Umbilical cord (tissue), 2 donors: ENCODE measurements at places on chromosomes 1 and 21.

DNA sequence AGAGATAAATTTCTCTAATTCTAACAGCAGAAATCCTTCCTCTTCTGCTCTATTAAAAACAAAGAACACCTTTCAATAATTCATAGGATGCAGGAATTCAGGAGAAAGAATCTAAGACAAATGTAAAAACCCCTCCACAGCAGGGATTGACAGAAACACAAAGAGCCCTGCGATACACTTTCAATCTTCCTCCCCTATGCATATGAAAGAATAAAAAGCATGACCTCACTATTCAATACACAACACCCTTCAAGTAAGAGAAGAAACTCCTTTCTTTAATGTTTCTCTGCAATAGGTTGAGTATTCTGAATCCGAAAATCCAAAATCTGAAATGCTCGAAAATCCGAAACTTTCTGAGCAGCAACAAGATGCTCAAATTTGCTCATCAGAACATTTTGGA, 17.1 kb downstream of the SRSF4 start:
- no peak for DNase-seq

GRCh38 chr1:226533220-226533619, 15.3 kb upstream of the STUM start:
- no peak for DNase-seq

GRCh38 chr1:184362876-184363275, 24.0 kb upstream of the C1orf21 start:
- DNase-seq: peak; percentile 11

- DNase-seq: peak; percentile 26
Measured at GRCh38 chr1:223628233-223629125, 37.0 kb downstream of the CAPN8 start.

GRCh38 chr1:157197906-157198435, 59.8 kb upstream of the ETV3 start:
- no peak for DNase-seq

- DNase-seq: no peak
Measured at GRCh38 chr1:2014741-2015735, 4.1 kb upstream of the GABRD start.

- no peak for DNase-seq
Measured at GRCh38 chr1:164702216-164702615, 143.2 kb downstream of the PBX1 start.

DNA sequence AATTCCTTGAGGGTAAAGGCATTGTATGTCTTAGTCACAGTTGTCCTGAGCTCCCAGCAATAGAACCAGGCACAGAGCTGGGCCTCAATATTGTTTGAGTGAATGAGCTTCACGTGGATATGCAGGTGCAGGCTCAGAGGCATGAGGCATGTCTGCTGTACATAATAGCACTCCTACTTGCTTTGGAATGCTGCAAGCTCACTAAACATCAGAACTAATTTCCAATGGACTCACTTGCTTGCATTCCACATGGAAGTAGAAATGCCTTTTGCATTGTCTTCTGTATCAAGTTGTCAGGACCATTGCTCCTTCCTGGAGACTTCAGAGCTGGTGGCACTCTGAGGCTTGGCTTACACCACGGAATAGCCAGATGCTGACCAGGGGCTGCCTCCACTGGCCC, 37.1 kb downstream of the INAVA start:
- DNase-seq: no peak

DNA sequence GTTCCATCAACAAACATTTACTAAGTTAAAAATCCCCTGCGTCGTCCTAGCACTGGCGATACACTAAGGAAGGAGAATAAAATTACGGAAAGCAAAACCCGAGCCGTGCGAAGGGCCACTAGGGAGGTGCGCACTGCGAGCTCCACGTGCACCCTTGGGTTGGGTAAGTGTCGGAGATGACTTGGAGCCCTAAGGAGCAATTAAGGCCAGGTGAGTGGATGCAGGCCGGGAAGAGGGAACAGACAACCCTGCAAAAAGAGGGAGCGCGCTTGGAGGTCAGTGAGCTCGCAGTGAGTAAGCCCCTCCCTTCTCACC, 704 bp downstream of the WDR4 start:
- DNase-seq: no peak

- no peak for DNase-seq
Measured at GRCh38 chr1:4256351-4256750, 356.3 kb upstream of the C1orf174 start.

DNA sequence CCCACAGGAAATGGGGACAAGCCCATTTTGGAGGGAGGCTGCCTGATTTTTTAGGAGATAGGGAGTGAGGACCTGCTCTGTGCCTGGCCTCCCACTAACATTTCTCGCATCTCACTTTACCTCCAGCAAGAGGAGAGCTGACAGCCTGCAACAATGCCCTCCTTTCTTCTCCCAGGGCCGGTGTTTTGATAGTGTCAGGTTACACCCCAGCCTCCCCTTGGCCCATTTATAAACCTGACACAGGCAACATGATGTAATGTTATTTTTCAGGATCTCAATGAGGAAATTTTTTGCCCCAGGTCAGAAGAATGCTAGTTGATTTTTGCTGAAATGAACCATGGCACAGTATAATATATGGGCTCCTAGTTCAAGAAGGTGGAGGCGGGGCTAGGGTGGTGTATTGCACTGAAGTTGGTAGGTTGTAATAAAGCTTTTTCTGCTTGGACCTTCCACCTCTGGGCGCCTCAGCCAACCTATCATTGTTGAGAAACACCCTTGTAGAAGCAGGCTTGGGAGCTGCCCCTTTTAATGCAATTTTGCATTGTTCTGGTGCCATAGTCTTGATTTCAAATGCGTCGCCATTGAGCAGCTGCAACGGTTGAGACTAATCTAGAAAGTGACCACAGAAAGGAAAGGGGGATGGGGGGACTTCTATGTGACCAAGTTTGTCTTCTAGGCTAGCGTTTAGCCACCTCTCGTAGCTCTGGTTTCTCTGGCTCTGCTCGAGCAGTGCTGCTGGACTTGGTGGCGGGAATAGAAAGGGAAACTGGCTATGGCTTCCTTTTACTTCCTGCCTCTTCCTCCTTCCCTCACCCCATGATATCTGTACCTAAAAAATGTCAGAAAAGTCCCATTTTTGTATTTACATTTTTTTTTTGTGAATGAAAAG, 53.0 kb downstream of the PBX1 start:
- peak; percentile 84 for DNase-seq

- peak; percentile 99 for DNase-seq
Measured at GRCh38 chr1:109620841-109621286, 1.2 kb downstream of the AMPD2 start.

GRCh38 chr1:52602856-52603600, 857 bp downstream of the GPX7 start:
- peak; percentile 43 for DNase-seq

DNA sequence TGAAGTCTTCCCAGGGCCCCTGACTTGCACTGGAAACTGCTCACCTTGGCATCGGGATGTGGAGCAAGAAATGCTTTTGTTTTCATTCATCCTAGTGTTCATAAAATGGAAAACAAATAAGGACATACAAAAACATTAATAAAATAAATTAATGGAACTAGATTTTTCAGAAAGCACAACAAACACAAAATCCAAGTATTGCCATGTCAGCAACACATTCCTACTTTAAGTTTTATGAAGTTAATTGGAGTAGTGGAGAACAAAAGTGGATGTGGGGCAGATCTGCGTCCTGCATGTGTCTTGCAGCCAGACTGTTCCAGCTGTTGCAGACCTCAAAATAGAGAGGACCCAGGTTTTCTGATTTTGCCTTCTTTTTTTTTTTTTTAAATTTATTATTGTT, 32.9 kb downstream of the PRMT2 start:
- no peak for DNase-seq

DNA sequence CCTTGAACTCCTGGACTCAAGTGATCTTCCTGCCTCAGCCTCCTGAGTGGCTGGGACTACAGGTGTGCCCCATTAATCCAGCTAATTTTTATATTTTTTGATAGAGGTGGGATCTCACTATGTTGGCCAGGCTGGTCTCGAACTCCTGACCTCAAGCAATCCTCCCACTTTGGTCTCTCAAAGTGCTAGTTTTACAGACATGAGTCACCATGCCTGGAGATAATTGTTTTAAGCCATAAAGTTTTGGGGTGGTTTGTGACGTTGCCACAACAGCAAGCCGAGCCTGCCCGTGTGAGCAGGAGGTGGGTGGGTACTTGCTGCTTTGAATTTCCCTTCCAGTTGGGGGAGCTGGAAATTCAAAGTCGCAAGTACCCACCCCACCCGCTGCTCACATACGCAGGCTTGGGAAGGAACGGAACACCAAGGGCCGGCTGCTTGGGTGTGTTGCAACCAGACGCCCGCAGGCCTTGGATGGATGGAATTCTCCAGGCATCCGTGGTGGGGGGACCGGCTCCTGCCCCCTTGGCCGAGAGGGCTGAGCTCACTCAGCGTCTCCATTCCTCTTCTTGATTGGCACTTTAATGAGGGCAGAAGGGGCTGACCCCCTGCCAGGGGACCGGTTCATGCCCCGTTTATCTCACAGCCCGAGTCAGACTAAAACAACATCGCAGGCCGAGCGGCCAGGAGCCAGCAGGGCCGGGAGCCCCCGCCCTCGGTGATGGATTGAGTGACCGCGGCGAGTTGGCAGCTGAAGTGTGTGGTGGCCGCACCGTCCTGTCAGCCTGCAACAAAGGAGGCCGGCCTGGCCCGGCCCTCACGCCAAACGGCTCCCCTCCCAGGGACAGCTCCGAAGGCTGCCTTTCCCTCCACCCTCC, 78.1 kb downstream of the DHRS3 start:
- DNase-seq: peak; percentile 90

DNA sequence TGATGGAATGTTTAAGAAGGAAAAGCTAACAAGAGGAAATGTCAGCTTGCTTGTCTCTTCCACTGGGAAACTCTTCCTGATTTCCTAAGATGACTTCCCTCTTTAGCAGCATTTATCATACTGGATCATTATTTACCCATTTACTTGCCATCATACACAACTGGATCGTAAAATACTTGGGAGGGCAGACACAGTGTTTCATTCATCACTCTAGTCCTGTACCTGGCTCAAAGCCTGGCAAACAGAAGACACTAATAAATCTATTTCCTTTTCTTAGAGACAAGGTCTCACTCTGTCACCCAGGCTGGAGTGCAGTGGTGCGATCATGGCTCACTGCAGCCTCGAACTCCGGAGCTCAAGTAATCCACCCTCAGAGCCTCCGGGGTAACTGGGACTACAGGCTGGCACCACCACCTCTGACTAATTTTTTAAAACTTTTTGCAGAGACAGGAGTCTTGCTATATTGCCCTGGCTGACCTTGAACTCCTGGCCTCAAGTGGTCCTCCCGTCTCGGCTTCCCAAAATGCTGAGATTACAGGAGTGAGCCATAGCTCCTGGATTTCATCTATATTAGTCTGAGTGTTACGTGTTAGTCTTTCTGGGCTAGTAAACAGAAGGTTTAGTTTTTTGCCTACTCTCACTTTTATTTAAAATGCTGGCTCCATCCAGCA, 574.6 kb downstream of the SMYD3 start:
- no peak for DNase-seq

- no peak for DNase-seq
Measured at GRCh38 chr1:15180945-15181523, 27.5 kb downstream of the TMEM51 start.

- DNase-seq: peak; percentile 13
Measured at GRCh38 chr1:64956733-64957441, 9.5 kb downstream of the JAK1 start.

GRCh38 chr1:17347769-17348592, 24.0 kb upstream of the PADI6 start:
- DNase-seq: peak; percentile 57
